ENCODE measurements at places on chromosomes 12 and 14. TPM values are rescaled to one million over a fixed set of nuclear protein-coding genes. Genes with fewer than 3 reads are reported as not detected.

DNA sequence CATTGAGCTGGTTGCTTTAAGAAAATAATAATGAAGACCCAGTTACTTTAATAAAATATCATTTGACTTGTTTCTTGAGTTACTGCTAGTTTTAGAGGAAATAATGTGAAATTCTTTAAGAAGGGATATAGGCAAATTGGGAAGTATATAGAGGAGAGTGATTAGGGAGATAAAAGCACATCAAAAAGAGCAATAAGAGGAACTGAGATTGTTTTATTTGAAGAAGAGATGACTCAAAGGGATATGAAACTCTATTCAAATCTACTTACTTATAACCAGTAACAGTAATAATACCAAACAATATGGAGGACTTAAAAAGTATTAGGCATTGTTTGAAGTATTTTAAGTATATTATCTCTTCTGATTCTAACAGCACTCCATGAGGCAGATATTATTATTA is 37.1 kb downstream of the LRRK2 start:
- DNase-seq, result no peak

The OAS1 gene
- 4.8 TPM for polyA plus RNA-seq

The HEATR5A gene
- polyA plus RNA-seq, result 22.6 TPM

GRCh38 chr14:72945356-72946027 is 19.2 kb downstream of the DCAF4 start:
- no peak for DNase-seq

- no peak for DNase-seq
These were observed 166.0 kb downstream of the FSCB start for GRCh38 chr14:44341116-44341515.

- DNase-seq, result no peak
These were observed 326.3 kb downstream of the BMP4 start for GRCh38 chr14:53630336-53630735.

Measured in left lung (tissue), 14 donors.